ENCODE measurements at places on chromosomes 7 and 10. TPM values are rescaled to one million over a fixed set of nuclear protein-coding genes. Genes with fewer than 3 reads are reported as not detected.

The FEZF1 gene
- not detected for total RNA-seq

The TMEM229A gene
- not detected for total RNA-seq

The CCL26 gene
- total RNA-seq = 7.1 TPM

The INMT gene
- not detected for total RNA-seq

The UNCX gene
- not detected for total RNA-seq

The CYP26C1 gene
- total RNA-seq = not detected

The SEM1 gene
- total RNA-seq = 339 TPM

The EPHA1 gene
- total RNA-seq = 0.29 TPM

The ELAPOR2 gene
- total RNA-seq = 0.10 TPM

The FANK1 gene
- 2.8 TPM for total RNA-seq

The AQP1 gene
- total RNA-seq = 0.40 TPM

The NPSR1 gene
- not detected for total RNA-seq

The SH2D4B gene
- total RNA-seq = 0.10 TPM

The OR2A7 gene
- not detected for total RNA-seq

The TMEM176A gene
- total RNA-seq = not detected

The ADRA2A gene
- 0.14 TPM for total RNA-seq

The GDF2 gene
- total RNA-seq = not detected

The COMTD1 gene
- 57.6 TPM for total RNA-seq

The GHITM gene
- total RNA-seq = 214 TPM

The CYP2C19 gene
- total RNA-seq = not detected

The CNPY1 gene
- total RNA-seq = not detected

The CALML3 gene
- not detected for total RNA-seq

The FXYD4 gene
- not detected for total RNA-seq

The FAM13C gene
- 0.05 TPM for total RNA-seq

The PROSER2 gene
- total RNA-seq = 41.8 TPM

The CPA4 gene
- 4.7 TPM for total RNA-seq

The ARL5B gene
- 5.7 TPM for total RNA-seq

Measured in A549 treated with GW870086 at 1 μM for 4 hours (cell line).